ENCODE measurements at places on chromosomes 1 and 21.

- no peak for DNase-seq
Observed at GRCh38 chr1:31410871-31411270, 2.1 kb upstream of the SERINC2 start.

- DNase-seq = no peak
Observed at GRCh38 chr1:159338018-159338417, 35.9 kb downstream of the FCER1A start.

GRCh38 chr1:60891281-60891680 lies 191.1 kb upstream of the NFIA start:
- no peak for DNase-seq

- DNase-seq = no peak
Observed at GRCh38 chr21:24424776-24425175, 1182.5 kb downstream of the MRPL39 start.

DNA sequence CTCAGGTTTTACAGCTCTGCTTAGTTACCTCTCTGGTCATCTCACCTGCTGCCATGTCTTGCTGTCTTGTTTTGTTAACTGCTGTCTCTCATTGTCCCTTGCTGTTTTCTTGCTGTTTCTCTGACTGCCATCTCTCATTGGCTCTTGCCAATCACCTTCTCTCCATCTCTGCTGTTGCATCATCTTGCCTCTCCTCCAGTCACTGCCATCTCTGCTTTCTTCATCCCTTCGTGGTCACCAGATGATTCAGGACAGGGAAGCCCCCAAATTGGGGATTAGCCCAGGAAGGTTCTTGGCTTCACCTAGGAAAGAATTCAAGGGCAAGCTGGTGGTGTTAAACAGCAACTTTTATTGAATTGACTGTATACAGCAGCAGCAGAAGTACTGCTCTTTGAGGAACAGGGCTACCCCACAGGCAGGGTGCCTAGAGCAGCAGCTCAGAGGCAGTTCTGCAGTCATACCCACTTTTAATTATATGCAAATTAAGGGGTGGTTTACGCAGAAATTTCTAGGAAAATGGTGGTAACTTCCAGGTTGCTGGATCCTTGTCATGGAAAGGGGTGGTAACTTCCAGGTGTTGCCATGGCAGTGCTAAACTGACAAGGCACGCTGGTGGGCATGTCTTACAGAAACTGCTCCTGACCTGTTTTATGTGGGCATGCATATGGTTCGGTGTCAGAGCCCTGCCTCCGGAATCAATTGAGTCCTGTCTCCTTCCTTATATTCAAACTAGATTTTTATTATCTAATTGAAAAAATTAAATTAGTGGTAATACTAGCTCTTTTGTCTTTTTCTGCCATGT lies 33.4 kb downstream of the SUCO start:
- no peak for DNase-seq
